ENCODE measurements at places on chromosomes 4 and X.

GRCh38 chrX:15579778-15580747 lies 20.7 kb downstream of the ACE2 start:
- DNase-seq, result no peak

DNA sequence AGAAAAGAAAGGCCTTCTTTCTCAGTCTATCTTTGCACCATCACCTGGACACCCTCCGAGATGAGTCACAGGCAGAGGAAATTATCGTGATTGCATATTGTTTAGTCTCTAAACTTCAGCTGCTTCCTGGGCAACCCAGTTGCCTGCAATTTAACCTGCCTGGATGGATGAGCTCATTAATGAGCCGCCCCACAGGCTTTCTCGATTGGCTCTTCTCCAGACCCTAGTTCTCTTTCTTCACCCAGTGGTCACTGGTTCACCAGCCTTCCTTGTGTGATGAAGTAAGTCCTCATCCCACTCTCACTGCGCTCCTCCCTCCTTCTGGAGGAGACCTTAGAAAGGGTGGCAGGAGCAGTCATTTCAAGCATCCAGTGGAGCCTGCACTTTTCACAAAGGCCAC lies 94.4 kb downstream of the SOWAHB start:
- DNase-seq, result no peak

DNA sequence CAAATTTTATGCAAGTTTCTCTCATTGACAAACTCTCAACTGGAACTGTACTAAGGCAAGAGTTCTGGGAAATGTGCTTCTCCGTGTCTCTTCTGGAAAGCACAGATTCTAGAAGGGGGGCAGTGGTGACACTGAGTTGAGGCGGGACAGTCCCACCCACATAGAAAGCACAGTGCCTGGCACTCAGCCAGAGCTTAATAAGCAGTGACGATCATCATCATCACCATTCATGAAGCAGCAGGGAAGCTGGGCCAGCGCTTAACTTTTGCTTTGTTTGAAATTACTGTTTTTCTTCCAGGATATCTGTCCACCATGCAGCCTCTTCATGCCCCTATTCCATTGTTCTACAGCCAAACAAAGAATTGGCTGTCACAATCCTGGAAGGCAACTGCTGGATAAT lies 60.3 kb downstream of the BEND2 start:
- DNase-seq, result no peak

GRCh38 chr4:181525634-181526033 lies 717.6 kb upstream of the TENM3 start:
- no peak for DNase-seq

DNA sequence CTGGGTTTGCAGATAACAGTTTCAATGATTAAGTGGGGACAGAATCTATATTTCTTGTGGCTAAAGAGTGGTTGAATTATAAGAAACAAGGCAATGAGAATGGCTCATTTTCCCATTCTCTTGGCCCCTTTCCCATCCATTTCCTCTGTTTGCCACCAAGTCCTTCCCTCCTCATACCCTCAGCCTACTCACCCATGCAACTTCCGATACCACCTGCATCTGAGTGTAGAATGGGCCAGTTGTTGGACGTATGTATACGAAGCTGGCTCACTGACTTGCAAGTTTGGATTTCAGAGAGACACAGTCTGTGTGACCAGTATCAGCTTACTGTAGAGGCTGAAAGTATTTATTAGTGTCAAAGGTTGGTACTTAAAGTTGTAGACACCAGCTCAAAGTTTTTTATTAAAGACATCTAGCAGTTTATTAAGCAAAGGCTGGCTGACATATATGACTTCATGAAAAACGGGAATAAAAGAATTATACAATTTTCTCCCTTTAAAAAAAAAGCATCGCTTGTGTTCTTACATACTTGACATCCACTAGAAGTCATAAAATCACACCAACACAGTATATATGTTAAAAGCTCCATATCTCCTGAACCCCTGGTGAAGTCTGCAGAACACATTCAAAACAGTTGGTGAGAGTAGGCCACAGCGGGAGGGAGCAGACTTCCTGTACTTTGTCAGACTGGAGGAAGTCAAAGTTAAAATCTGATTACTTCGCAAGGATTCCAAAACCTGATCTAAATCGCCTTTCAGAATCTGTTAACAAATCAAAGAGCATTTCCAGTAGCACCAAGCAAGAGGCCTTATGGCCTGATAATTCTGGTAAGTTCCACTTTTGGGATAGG lies 22.4 kb upstream of the STIM2 start:
- no peak for DNase-seq

GRCh38 chr4:95536650-95537049 lies 12.1 kb downstream of the UNC5C start:
- DNase-seq, result no peak

GRCh38 chr4:123507376-123507775 lies 110.8 kb downstream of the SPRY1 start:
- no peak for DNase-seq

DNA sequence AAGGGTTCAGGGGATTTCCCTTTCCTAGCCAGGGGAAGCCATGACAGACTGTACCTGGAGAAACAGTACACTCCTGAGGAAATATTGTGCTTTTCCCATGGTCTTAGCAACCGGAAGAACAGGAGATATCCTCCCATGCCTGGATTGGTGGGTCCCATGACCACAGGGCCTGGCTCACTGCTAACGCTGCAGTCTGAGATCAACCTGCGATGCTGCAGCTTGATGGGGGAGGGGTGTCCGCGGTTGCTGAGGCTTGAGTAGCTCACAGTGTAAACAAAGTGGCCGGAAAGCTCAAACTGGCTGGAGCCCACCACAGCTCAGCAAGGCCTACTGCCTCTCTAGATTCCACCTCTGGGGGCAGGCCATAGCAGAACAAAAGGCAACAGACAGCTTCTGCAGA lies 819.5 kb downstream of the TECRL start:
- DNase-seq, result no peak

GRCh38 chr4:73673286-73673685 lies 53.0 kb upstream of the RASSF6 start:
- no peak for DNase-seq

- no peak for DNase-seq
These were observed 98.4 kb downstream of the AREG start for GRCh38 chr4:74543231-74543781.

DNA sequence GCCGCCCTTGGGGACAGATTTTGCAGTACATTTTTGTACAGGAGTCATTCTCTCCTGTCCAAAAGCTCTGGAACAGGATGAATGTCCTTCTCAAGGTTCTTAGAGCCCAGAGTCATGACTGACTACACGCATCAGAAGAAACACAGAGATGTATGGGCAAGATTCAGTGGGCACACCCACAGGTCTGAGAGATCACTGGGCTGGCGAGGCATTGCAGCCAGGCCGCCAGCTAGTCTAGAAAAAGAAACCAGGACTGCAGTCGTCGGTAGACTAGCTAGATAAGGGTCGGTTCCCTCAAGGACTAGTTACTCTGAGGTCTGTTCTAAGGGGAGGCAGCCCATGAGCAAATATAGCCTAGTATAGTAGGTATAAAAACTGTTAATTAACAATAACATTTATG lies 19.8 kb downstream of the GBA3 start:
- no peak for DNase-seq

DNA sequence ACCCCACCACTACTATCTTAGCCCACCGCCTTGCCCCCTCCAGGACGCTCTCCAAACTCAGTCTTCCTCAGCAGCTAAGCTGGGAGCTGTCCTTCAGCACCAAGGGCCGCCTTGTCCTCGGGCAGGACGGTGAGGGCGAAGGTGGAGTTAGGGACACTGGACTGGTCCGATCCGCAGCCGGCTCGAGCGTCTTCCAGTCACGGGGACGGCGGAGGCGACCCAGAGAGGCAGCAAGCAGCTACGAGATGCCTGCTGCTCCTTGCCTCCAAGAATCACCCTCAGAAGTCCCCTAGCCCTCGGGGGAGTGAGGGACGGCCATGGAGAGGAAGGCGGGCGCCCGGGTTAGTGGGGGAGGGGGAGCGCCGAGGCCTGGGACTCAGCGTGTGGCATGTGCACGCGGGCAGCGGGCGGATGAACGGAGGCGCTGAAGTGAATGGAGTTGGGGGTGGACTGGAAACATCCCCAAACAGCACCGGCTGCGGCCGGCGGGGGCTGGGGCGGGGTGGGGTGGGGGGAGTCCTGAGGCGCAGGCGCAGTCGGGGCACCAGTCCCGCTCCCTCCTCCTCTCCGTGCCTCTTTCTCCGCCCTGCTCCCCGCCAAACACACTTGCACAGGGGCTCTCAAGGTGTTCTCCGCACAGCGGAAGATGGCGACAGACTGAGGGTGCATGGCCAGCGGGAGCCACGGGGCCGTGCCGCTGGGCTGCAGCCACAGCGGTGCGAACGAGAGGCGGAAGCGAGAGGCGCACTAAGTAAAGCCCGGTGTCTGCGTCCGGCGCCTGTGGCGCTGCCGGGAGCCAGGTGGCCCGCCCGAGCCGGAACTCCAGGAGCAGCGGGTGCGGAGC lies at the start of gene NALF2:
NALF2 (plus strand) TSS at position 545 of the 844 bp plus-strand sequence. CDS start 957 bp downstream, outside the sequence.
- DNase-seq, result peak; percentile 46

- no peak for DNase-seq
These were observed 3.3 kb upstream of the BGN start for GRCh38 chrX:153491351-153491914.

- DNase-seq, result peak; percentile 90
These were observed 24.8 kb upstream of the TMSB4X start for GRCh38 chrX:12949927-12950656.

DNA sequence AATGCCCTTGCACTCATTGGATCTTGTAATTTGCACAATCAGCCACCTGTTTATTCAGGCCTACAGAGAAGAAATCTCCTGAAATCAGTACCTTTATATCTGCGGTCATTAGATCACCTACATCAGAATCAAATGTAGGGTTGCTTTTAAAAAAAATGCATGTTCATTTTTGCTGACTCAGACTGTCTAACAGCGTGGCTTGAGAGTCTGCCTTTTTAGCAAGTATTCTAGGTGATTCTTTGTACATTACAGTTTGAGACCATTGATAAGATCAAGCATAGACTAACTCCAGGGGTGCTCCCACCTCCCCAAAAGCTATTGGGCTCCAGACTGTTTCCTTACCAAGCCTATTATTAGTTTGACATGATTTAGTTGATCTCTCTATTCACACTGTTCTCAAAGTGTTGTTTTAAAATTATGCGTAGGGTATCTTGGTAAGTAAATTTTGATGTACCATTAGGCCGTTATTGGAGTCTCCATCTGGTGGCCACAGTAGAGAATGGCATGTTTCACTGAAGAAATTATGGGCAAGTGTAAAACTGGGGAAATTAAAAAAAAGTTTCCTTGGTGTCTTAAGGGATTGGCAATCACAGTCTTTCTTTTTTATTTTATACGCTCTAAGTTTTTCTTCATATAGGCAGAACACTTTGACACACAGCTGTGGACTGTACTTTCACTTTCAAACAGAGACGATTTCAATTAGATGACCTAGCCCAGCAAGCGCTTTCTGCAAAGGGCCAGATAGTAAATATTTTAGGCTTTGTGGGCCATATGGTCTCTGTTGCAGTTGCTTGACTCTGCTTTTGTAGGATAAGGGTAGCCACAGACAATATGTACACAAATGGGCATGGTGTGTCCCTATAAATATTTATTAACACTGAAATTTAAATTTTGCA lies 33.7 kb upstream of the MSL3 start:
- DNase-seq, result peak; percentile 23

- DNase-seq, result no peak
These were observed 39.6 kb downstream of the ZNF827 start for GRCh38 chr4:145898926-145899531.

DNA sequence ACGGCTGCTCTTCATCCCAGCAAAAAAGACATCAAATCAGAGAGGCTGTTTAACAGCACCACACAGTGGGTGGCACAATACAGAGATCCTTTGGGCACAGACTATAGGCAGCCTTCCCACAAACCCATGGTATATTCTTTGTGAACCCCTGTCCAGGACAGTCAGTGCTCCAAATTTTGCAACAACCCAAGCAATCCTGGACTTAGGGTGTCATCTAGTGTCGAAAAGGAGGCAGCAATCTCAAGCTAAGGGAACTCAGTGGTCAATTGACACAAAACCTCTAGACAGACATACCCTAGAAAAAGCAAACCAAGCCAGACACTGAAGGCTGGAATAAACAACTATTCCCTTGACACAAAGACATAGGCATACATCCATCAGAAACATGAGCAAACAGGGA lies 137.4 kb downstream of the BMP15 start:
- no peak for DNase-seq
